ENCODE measurements at places on chromosomes 4 and X.

DNA sequence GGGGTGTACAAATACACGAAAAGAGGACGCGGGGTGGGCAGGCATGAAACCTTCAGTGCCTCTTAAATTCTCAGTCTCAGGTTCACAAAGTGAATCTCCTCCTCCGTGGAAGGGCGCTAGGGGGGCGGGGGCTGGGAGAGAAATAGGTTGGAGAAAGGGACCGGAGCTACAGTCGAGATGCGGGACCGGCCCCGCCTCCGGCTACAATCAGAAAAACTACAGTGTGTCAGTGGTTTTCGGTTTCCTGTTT is 3.4 kb downstream of the MAML3 start:
- DNase-seq = no peak

DNA sequence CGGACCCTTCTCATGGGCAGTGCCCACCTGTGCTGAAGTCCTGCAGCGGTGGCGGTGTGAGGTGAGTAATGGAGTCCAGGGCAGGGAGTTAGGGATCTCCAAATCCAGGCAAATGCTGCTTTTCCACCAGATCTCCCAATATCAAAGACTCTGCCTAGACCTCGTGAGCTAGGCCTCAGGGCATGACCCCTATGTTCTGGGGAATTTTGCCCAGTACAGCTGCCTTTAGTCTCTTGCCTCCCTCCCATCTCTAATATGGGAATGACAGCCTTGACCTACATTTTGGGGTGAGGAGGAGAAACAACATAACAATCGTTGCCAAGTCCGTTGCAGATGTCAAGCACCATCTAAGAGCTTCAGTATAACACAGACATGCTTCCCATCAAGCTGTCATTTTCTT is 7.3 kb downstream of the PAK3 start:
- DNase-seq = no peak

GRCh38 chr4:623914-624566 is 1.3 kb upstream of the PDE6B start:
- no peak for DNase-seq

DNA sequence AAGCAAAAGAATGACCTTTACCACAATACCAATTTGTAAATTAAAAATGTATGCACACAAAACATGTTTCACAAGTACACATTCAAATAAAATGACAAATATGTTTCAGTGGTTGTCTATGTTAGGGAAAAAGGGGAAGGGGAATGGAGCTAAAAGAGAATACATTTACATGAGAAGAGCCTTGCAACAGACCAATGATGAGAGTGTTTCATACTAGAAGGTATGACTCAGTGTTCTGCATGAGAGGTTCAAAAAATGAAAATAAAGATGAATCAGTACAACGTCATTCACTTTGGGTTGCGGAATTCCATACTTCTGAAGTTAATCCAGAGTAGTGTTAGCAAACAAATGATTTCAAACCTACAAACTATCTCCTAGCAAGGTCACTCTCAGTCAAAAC is 51.7 kb downstream of the RPGR start:
- no peak for DNase-seq

DNA sequence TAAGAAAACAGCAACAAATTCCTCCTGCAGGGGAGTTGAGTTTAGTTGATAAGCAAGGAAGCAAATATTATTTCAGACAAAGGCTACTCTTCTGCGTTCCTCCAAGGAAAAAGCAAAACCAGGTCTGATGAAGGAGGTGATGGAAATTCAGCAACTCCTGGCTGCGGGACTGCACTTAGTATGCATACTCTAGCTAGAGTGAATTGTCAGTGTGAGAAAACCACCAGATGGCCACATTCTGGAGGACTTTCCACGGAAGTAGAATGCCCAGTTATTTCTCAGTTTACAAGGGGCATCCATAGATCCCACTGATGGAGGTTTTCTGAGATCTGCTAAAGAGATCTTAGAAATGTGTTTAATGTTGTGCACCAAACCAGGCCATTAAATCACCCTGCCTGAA is 338.6 kb upstream of the PUDP start:
- no peak for DNase-seq

DNA sequence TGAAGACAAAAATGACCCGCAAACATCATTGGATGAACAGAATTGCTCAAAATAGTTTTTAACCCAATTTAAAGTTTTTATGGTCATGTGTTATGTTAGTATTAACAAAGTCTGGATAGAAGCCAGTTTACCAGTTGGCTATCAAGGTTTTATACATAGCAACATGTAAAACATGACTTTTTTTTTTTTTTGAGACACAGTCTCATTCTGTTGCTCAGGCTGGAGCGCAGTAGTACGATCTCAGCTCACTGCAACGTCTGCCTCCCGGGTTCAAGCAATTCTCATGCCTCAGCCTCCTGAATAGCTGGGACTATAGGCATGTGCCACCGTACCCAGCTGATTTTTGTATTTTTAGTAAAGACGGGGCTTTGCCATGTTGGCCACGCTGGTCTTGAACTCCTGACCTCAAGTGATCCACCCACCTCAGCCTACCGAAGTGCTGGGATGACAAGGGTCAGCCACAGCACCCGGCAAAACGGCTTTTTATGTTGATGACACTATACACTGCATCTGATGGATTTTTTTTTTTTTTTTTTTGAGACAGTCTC is 3.4 kb downstream of the SAT1 start:
- no peak for DNase-seq

GRCh38 chr4:88010966-88011365 is 3.5 kb downstream of the PKD2 start:
- DNase-seq = no peak

DNA sequence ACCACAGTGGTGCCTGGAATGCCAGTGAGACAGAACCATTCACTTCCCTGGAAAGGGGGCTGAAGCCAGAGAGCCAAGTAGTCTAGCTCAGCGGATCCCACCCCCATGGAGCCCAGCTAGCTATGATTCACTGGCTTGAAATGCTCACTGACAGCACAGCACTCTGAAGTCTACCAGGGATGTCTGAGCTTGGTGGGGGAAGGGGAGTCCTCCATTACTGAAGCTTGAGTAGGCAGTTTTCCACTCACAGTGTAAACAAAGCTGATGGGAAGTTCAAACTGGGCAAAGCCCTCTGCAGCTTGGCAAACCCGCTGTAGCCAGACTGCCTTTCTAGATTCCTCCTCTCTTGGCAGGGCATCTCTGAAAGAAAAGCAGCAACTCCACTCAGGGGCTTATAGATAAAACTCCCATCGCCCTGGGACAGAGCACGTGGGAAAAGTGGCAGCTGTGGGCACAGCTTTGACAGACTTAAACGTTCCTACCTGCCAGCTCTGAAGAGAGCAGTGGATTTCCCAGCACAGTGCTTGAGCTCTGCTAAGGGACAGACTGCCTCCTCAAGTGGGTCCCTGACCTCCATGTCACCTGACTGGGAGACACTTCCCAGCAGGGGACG is 32.0 kb downstream of the NAP1L2 start:
- DNase-seq = no peak

- DNase-seq = no peak
Observed at GRCh38 chr4:74433541-74434172, 11.3 kb upstream of the AREG start.

DNA sequence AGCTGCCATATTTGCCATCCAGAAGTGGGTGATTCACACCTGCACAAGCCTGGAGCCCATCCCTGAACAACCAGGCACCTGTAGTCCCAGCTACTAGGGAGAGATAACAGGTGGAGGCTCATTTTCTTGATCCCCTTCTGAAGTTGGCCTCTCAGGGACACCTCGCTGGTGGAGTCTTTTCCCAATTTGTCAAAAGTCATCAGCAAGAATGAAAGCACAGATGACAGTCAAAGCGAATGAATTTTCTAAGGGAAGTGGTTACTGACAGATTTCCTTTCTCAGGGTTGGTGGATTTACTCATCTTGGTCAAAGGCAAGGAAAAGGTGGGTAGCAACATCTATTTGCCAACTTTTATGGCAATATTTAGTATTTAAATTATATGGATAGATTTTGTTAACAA is 36.5 kb downstream of the FGFBP1 start:
- DNase-seq = no peak

Measured in GM13976 (cell line).